ENCODE measurements at places on chromosomes 12 and 14.

DNA sequence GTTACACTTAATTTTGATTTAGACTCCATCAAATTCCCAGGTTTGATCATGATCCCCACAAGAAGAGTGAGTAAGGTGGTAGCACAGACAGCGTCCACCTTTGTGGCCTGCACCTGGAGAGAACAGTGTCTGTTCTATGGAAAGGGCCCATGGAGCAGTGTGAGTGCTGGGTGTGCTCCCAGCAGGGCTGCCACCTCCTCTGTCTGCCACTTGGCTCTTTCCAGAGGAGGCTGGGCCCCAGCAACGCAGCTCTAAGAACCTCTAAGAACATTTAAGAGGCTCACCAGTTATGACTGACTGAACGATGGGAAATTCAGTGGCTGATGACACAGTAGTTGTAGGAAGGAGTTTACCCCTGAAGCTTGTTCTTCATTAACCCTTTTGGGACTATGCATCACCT is 17.3 kb downstream of the VDR start:
- no peak for DNase-seq

DNA sequence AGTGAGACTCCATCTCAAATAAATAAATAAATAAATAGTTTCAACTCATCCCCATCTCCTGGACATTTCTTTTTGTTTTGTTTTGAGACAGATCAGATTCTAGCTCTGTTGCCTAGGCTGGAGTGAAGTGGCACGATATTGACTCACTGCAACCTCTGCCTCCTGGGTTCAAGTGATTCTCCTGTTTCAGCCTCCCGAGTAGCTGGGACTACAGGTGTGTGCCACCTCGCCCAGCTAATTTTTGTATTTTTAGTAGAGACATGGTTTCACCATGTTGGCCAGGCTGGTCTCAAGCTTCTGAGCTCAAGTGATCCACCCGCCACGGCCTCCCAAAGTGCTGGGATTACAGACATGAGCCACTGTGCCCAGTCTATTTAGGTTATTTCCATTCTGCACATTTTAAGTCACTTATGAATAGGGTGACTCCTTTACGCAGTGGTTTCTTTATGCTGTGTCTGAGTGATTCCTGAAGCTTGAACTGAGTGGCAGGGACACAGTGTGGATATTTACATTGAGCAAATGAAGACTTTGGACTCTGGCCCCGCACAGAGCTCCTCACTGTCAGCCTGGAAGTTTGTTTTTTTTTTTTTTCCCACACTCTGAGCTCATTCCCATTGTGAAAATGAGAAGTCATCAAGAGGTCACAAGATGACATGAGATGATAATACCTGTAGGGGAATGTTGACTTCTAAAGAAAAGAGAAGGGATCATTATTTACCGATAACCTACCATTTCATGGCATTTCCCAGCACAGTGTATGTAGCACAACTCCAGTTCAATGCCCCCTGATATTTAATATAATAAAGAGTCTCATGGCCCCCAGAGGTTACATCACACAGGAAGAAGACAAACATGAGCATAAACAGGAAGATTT is 72.6 kb downstream of the TBX3 start:
- DNase-seq, result no peak

DNA sequence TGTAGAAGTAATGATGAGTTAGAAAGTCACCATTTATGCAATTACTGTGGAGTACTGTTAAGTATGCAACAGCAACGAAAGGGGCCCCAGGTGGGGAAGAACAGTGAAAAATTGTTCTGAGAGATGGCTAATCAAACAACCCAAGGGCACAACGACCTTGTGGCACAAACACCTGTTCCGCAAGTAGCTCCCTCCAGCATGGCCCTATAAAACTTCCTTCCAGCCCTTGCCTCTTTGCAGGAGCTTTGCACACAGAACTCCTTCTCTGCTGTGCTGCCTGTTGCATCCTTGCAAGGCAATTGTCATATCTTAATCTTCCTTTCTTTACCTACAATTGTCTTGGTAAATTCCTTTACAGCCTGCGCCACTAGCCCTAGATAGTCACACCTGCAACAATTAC is 23.2 kb upstream of the ATP23 start:
- DNase-seq, result no peak

DNA sequence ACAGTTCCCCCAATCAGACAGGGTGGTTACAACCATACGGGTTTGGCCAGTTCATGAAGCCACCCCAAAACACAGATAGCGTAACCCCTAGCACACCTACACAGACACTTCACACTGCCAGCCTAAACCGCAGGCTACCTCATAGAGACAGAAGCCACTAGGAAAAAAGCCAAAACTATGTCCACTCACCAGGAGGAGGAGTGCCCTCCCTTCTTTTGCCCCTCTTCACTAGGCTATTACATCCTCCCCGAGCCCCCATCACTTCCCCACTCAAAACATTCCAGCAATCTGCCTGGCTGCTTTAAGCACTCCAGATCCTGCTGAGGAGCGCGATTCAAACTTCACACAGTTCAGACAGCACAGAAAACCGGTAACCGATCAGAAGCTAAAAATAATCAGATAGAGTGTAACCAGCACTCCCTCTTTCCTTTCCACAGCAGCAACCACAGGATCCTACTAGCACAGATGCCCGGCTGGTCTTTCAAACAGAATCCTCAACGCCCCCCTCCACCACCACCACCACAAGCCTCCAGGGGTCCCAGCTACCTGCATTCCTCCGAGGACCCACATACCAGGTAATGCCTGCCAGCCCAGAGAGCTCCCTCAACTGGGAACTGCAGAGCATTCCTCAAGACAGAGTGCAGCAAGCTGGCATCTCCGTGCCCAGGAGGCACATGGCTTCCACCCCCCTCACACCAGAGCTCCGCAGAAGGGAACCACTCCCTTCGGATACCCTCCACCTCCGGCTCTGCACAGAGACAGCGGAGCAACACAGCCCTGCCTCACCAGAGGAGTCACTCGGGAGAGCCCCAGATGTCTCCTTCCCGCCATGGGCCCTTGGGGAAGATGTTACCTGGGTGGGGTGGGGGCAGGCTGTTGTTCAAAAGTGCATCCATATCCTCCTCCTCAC is 1.5 kb downstream of the CHD4 start:
- DNase-seq, result no peak

DNA sequence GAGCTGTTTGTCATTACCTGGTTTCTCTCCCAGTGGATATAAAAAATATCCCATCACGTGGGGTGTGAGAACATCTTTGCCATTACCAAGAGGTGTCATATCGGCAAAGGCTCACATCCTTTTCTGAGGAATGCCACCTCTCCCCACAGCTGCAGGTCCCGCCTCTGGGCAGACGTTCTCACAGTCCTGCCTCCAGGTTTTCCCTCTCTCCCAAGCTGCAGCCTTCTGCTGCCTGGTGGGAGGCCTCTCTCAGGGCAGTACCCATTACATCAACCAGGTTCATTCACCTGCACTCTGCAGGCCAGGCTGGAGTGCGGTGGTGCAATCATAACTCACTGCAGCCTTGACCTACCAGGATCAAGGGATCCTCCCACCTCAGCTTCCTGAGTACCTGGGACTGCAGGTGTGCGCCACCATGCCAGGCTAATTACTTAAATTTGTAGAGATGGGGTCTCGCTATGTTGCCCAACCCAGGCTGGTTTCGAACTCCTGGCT is 15.0 kb upstream of the TMEM119 start:
- no peak for DNase-seq

GRCh38 chr12:41652981-41653380 is 464.9 kb downstream of the PDZRN4 start:
- DNase-seq, result no peak

- no peak for DNase-seq
These were observed 11.1 kb upstream of the TMPO start for GRCh38 chr12:98504368-98504617.

DNA sequence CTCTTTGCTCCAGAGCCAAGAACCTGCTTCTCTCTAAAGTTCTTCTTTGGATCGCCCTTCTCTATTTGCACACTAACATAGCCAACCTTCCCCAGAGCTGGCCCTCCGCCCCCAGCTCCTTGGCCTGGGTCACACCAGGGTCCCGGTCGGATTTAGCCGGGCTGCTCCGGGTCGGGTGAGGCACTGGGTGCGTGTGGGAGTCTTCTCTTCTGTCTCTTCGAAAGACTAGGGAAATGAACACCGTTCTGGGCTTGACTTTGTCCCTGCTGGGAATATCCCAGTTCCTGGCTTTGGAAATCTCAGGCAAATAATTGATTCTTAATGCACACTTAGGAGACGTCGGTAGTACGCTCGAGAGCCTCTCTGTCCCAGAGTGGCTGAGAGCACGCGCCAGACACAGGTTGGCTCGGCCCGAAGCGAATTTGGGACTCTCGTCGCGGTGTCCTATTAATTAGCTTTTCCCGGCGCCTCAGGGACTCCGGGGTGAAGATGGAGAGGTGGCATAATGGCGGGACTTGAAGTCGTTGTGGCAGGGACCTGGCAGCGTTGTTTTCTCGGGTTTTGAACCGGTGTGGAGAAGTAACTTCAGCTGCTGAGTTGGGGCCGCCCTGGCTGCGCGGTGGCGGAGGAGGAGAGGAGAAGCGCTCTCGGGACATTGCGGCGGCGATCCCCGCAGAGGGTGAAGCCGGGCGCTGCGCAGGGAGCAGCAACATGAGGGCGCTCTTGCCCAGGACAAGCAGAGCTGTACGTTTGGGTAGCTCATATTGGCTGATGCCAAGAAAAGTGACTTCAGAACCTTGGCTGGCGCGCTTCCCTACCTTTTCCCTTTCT is 7.5 kb downstream of the FOXG1 start:
- DNase-seq, result no peak

GRCh38 chr14:104115691-104116287 is 22.6 kb upstream of the KIF26A start:
- DNase-seq, result no peak

- no peak for DNase-seq
These were observed 4.6 kb downstream of the PUS7L start for GRCh38 chr12:43754015-43754414.

DNA sequence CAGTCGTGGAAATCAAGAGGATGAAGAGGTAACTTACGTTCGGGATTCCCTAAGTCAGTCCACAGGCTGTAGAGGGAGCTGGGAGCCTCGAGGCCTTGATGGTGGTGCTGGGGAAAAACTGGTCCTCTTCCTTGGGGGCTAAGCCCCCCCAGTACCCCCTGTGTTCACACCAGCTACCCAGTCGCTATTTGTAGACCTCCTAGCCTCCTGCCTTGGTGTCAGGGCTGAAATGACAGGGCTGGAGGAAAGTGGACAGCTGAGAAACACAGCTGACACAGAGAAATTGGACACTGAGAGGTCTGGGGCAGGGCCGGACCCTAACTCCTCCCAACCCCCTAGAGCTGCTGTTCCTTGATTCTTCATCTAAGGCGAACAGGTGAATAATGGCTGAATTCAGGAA is at the start of gene STAC3:
STAC3 (minus strand) TSS at position 232 of the 400 bp plus-strand sequence. CDS start 1,551 bp downstream, outside the sequence.
- DNase-seq, result no peak

DNA sequence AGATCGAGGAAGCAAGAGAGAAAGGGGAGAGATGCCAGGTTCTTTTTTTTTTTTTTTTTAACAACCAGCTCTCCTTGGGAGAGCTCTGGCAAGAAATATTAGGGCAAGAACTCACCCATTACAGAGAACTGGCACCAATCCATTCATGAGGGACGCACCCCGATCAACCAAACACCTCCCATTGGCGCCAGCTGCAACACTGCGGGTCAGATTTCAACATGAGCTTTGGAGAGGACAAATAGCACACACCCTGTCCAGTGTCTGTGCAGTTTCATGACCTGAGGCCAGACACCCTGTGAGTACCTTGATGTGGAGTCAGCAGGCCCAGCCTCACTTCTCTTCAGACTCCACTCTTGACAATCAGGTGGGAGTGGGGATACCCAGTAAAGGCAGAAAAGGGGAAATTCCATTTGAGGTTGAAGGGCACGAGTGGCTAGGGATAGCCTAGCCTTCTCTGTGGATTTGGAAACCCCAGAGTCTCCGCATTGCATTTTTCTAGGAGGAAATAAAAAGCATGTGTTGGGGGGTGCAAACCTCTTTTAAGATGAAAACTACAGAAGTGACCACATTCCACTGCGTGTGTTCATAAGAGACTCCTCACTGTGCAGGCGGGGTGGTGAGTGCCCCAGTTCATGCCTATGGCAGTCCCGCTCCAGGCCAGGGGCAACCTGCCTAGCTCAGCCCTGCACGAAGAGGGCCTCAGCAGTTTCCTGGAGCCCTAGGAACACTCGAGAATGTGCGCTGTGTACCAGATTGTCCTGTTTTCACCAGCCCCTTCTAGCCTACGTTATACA is 42.4 kb upstream of the GPATCH2L start:
- no peak for DNase-seq
